ENCODE measurements at places on chromosomes 7 and 10.

DNA sequence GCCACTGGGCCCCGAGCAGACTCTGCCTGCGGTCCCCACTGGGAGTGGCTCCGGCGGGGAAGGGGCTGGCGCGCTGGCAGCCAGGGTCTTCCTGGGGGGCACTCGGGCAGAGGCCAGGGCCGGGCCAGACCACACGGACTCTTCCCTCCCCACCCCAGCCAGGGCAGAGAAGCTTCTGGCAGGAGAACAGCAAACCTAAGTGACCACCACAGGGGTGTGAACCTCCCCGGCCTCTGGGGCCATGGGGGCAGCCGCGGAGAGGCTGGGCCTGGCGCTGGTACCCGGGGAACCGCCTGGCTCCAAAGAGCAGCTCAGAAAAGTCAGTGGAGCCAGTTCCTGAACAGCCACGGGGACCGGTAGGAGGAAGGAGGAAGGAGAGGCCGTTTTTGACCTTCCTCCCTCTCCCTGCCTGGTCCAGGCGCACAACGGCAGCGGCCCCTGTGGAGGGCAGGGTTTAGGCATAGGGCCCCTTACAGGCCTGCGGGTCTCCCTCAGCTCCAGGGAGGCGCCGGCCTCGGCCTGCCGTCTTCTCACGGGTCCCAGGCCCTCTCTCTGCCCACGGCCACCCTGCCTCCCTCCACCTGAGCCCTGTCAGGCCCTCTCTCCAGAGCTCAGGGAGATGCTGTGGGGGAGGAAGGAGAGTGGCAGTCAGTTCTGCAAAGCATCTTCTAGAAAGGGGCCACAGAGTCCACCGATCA lies 51.8 kb downstream of the TMEM209 start:
- no peak for DNase-seq

- DNase-seq, result no peak
Measured at GRCh38 chr10:285216-285615, 150.0 kb downstream of the ZMYND11 start.

DNA sequence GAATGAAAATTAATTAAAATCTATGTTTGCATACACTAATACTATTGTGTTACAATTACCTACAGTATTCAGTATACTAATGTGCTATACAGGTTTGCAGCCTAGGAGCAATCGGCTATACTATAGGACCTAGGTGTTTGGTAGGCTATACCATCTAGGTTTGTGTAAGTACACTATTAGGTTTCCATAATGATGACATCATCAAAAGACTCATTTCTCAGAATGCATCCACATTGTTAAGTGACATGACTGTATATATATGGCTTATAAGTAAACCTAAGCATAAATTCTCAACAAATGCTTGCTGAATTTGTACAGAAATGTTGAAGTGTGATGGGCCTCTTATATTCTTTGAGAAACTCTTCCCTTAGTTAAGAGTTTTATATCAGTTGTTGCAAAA lies 206.5 kb upstream of the ZWINT start:
- DNase-seq, result no peak

DNA sequence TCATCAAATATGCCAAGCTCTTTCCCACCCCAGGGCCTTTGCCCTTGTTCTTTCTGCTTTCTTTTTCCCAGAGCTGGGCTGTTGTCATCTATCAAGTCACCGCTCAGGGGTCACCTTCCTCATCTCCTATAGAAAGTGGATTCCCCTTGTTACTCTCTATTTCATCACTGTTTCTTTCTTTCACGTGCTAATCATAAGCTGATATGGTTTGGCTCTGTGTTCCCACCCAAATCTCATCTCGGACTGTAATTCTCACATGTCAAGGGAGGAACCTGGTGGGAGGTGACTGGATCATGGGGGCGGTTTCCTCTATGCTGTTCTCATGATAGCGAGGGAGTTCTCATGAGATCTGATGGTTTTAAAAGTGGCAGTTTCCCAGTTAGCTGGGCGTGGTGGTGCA lies 17.0 kb upstream of the TIAL1 start:
- no peak for DNase-seq
